ENCODE measurements at places on chromosomes 1 and 21. TPM values are rescaled to one million over a fixed set of nuclear protein-coding genes. Genes with fewer than 3 reads are reported as not detected.

NHLH1 gene
- total RNA-seq, result 0.06 TPM

S100A13 gene
- 259 TPM for total RNA-seq

ETNK2 gene
- 15.5 TPM for total RNA-seq

CELA3A gene
- not detected for total RNA-seq

ANGPTL1 gene
- under 0.01 TPM for total RNA-seq

KCNA2 gene
- total RNA-seq, result not detected

SERINC2 gene
- total RNA-seq, result 1.6 TPM

ARID4B gene
- total RNA-seq, result 32.2 TPM

ERICH3 gene
- total RNA-seq, result not detected

CFHR3 gene
- total RNA-seq, result not detected

INKA2 gene
- total RNA-seq, result 13.7 TPM

LAX1 gene
- total RNA-seq, result under 0.01 TPM

ASPM gene
- total RNA-seq, result 26.7 TPM

CD1B gene
- not detected for total RNA-seq

FCRL4 gene
- not detected for total RNA-seq

FCRLB gene
- 0.97 TPM for total RNA-seq

SH2D1B gene
- total RNA-seq, result not detected

MX2 gene
- total RNA-seq, result 2.0 TPM

HFM1 gene
- 0.32 TPM for total RNA-seq

NPHS2 gene
- not detected for total RNA-seq

BCAN gene
- not detected for total RNA-seq

ECM1 gene
- total RNA-seq, result 0.16 TPM

MFSD2A gene
- total RNA-seq, result 0.32 TPM

KCNJ9 gene
- not detected for total RNA-seq

SNAP47 gene
- total RNA-seq, result 31.1 TPM

CCDC185 gene
- total RNA-seq, result not detected

POU2F1 gene
- 8.1 TPM for total RNA-seq

LYPLA2 gene
- total RNA-seq, result 94.1 TPM

KCND3 gene
- total RNA-seq, result 0.25 TPM

Data from bladder microvascular endothelial cell (primary cell).